NCI-H2029 (cell line): ENCODE measurements at places on chromosomes 2 and 18.

- DNase-seq = no peak
These were observed 23.3 kb downstream of the ERCC3 start for GRCh38 chr2:127270663-127271062.

DNA sequence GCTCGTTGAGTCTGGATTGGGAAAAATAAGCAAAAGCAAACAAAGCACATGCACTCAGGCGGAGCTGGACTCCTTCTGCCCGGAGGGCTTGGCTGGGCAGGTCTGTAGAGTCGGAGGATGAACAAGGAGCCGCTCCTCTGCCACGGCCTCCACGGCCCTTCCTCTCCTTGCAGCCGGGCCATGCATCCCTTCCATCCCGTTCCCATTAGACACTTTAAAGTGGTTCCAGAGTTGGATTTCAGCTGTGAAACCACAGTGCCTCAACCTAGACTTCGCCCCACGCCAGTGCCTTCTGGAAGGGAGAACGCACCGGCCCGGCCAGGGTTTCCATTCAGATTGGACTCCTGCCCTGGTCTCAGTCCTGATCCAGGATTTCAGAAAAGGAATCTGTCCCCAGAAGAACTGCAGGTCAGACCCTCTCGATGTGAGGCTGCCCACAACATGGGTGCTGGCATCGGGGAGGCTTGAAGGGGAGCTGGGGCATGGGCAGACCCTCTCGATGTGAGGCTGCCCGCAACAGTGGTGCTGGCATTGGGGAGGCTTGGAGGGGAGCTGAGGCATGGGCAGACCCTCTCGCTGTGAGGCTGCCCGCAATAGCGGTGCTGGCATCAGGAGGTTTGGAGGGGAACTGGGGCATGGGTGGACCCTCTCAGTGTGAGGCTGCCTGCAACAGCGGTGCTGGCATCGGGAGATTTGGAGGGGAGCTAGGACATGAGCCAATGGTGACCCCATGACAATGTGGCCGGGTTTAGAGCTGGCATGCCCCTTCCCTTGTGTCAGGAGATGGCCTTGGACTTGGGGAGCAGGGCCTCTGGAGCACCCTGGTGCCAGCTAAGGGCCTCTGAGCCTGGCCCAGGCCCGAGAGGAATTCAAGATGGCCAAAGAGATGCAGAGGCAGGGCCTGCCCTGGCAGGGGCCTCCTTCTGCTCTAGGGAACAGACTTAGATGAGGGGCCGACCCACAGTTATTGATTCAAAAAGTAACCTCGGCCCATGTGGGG, 304.5 kb downstream of the NDUFA10 start:
- DNase-seq = no peak

DNA sequence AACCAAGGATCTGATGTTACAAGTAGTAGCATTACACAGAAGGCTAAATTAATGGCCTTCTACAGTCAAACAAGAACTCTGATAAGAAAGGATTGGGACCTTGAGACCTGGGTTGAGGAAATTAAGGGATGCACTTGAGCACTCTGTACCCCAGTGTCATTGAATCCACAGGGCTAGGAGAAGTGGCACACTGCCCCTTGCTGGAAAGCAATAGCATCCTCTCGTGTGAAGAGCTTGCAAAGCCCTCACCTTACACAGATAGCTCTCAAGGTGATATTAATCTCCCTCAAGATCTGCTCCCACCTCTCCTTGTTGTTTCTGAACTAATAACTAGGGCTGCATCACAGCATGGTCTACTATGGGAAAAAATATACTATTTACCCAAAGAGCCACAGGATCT, 26.5 kb upstream of the CHST9 start:
- DNase-seq = no peak

DNA sequence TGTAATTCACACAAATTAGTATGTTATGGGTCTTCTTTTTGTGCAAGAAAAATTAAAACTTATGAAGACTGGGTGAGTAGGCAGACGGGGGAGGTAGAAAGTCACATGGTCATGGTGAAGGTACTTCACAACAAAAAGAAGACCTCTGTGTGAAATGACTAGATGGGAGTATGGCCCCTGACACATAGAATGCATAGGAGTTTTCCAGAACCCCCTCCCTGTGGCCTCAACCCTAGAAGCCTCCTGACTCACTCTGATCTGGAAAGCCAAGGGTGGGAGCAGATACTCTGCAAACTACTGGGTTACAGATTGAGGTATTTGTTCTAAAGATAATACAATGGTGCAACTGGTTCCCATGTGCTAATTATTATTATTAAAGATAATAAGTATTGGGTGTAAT, 23.2 kb downstream of the SATB2 start:
- DNase-seq = no peak

DNA sequence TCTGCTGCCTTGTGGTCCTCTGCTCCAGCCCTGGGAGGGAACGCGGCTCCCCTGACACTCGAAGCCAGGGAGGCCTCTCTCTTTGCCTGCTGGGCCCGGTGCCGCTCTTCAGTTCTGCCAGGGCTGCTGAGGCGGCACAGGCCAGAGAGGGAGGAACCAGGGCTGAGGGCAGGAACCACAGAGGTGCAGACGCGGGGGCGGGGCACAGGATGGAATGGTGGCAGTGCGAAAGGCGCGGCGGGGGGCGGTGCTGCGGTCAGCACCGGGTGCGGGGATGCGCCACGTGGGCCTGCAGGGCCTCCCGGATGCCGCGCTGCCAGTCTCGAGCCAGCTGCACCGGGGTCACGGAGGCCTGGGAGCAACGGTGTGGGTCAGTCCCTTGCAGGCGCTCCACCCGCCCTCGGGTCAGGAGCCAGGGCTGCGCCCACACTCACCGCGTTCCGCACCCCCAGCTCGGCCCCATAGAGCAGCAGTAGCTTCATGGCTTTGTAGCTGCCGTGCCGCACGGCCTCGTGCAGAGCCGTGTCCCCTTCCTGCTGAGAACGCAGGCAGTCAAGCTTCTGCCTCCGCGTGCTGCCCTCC, 4.4 kb downstream of the ANKRD23 start:
- no peak for DNase-seq

GRCh38 chr2:37802211-37802752, 122.8 kb upstream of the RMDN2 start:
- DNase-seq = peak; percentile 61

- no peak for DNase-seq
These were observed 67.5 kb downstream of the PDK1 start for GRCh38 chr2:172623249-172623965.
